ENCODE measurements at places on chromosomes 2 and 18.

GRCh38 chr2:232026910-232027309, 65.4 kb downstream of the DIS3L2 start:
- no peak for DNase-seq

GRCh38 chr2:236008006-236008405, 160.2 kb downstream of the GBX2 start:
- no peak for DNase-seq

DNA sequence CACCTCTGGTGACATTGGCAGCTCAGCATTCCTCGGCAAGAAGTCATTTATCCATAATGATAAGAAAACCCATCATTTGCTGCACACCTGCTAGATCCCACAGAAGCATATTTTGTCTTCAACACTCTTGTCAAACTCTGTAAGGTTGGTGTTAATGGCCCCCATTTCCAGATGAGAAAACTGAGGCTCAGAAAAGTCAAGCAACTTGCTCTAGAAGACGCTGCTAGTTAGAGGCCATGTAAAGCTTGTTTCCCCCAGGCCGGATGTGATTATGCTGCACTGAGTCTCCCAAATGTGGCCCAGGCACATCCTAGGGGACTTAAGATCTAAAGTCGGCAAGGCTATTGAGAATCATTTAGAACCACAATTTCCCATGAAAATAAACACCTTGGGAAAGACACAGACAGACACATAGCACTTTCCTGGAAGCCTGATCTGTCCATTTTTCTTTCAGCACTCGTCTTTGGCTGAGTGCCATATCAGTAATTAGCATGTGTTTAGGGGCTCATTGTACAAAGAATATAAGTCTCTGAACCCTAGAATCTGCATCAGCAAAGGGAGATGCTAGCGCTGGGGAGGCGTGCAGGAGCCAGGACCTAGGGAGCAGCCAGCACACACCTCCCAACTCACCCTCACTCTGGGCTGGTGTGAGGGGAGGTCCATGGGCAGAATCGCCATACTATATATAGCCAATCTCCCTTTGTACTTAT, 39.3 kb downstream of the C1QL2 start:
- DNase-seq = no peak

GRCh38 chr2:219142329-219142728, 18.3 kb downstream of the NHEJ1 start:
- DNase-seq = no peak

- no peak for DNase-seq
Measured at GRCh38 chr2:182259629-182260150, 167.1 kb downstream of the PDE1A start.

DNA sequence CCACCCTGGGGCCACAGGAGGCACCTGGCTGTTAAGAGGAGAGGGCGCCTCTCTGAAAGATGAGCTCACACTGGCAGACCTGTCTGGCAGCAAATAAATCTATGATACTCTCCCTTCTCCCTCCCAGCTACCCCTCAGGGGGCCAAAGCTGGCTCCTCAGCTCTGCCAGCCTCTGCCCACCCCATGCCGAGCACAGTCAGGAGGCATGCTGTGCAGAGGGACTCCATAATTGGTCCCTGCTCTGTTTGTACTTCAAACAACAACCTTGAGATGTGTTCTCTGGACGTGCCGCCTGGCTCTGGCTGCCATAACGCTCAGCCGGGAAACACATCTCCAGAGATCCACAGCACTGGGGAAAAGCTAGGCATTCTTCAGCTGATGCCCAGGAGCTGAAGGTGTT, 126.7 kb downstream of the GALNT14 start:
- no peak for DNase-seq

GRCh38 chr2:211479536-211480150, 923.2 kb downstream of the CPS1 start:
- DNase-seq = no peak

DNA sequence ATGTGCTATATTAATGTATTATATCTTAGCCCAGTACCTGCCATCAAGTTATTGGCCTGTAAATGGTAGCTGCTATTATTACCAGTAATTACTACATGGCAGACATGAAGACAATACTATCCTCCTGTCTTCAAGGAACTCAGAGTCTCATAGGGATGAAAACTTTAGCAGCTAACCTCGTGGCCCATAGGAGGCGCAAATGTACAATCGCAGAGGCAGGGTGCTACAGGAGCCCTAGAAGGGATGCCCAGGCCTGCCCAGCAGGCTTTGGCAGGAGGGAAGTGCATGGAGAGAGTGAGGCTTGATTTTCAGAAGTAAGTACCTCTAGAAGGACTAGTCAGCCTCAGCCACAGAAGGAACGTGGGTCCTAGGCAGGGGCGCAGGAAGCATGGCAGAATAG, 44.7 kb upstream of the KIDINS220 start:
- no peak for DNase-seq

DNA sequence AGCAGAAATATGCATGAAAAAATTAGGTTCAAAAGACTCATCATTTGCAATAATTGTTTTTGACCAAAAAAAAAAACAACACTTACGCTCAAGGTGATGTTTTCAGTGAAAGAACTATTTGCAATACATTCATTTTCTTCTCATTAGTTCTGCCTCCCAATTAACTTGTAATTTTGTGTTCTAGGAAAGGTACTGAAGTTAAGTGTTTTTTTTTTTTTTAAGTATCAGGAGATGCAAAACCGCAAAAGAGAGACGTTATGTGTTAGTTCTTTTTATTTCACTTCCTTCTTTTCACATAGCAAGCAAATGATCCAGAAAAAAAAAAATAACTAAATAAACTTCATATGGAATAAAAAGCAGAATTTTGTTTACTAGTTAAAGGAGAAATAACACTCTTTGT, 735.2 kb upstream of the GCFC2 start:
- no peak for DNase-seq

- DNase-seq = no peak
Measured at GRCh38 chr2:157685572-157685971, 56.9 kb upstream of the ACVR1C start.

GRCh38 chr2:98483257-98483861, 38.7 kb downstream of the INPP4A start:
- DNase-seq = no peak

DNA sequence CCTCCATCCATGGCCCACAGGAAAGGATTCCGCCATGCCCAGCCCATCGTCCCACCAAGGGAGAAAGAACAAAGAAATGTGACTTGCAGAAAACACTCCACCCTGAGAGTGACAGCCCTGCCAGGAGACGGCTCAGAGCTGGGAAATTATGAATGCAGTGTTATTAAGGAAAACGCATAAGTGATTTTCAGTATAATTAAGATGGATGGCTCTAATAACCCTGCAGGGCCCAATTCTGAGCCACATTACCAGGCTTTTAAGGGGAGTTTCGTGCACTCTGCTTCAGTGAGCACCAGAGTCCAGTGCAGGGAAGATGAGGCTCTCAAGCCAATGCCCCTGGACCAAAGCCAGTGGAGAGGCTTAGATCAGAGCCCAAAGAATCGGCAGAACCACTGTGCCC, 10.6 kb upstream of the TEX51 start:
- no peak for DNase-seq

GRCh38 chr2:10003206-10004125, 39.9 kb upstream of the KLF11 start:
- no peak for DNase-seq
